ENCODE measurements at places on chromosomes 6 and 20.

DNA sequence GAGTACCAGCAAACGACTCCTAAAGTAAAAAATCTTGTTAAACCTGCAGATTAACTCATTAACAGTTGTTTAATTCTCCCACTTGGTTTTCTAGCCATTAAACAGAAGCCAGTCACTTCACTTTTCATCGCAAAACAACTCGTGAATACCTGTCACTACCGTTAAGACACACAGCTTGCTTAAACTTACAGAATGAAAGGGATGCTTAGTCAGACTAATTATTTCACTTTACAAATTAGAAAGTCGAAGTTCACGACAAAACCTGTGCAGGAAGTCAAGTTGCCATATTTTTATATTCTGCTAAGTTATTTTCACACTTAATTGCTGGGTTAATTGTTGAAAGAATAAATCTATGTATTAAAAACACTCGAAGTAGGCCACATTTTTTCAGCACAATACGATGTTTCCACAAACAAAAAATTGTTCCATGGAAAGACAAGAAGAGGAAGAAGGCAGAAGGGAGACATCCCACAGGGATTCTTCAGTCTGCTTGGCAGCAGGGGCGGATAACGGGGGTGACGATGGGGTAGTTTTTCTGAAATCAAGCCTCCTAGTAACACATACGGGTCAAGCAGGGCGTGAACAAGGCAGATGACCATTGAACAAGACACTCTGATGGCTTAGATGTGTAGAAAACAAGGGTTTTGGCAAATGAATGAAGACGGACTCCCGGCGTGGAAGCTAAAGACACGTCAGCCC lies 933 bp downstream of the SSR1 start:
- no peak for DNase-seq

GRCh38 chr20:53804920-53805894 lies 211.6 kb upstream of the ZNF217 start:
- no peak for DNase-seq

- no peak for DNase-seq
Measured at GRCh38 chr6:110671447-110671846, 143.8 kb downstream of the CDK19 start.

DNA sequence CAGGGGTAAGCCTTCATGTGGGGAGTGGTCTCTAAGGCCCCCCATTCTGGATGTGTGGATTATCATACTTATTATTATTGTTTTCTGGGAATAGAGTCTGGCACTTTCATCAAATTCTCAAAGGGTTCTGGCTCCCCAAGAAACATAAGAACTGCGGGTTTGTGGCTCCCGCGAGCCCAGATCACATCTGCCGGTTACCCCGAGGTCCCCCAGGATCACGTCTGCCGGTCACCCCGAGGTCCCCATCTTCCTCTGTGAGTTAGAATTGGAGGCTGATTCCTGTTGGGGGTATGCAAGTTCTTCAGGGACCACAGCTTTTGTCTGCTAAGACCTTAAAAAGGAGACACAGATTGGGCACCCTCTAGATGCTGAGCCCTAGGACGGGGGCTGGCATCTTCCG lies 116.7 kb upstream of the FRMD1 start:
- DNase-seq = no peak

- no peak for DNase-seq
Measured at GRCh38 chr6:3346476-3346875, 87.7 kb downstream of the PSMG4 start.

DNA sequence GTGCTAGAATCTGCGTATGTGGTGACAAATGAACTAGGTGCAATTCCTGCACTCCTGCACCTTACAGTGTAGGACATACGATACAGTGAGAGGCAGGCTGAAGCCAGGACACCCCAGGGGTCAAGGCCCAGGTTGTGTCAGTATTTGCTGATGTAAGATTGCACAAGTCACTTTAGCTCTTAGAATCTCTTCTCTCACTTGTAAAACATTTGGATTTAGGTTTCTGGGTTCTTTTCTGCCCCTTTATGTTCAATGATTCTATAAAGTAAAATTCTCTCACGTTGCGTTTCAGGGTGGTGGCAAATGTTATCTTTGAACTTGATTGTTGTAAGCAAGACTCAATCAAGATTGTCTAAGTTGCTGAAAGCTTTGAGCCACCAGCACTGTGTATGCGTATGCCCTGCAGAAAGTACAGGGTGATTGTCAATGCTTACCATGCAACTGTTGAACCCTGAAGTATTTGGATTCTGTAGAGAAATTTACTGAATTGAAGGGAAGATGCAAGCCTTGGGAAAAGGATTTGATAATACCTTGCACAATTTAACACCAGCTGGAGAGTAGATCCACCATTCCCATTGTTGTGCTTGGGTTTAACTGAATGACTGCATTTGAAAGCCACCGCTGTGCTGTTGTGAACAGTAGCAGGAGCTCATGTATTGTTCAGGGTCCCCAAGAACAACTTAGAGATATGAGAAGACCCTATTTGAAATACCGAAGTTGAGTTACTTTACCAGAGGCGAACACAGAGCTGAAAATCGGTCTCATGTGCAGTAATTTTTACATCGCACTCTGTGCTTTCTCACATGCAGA lies 106.1 kb upstream of the CITED2 start:
- DNase-seq = no peak

- DNase-seq = no peak
Measured at GRCh38 chr6:79798841-79799240, 148.5 kb downstream of the ELOVL4 start.

DNA sequence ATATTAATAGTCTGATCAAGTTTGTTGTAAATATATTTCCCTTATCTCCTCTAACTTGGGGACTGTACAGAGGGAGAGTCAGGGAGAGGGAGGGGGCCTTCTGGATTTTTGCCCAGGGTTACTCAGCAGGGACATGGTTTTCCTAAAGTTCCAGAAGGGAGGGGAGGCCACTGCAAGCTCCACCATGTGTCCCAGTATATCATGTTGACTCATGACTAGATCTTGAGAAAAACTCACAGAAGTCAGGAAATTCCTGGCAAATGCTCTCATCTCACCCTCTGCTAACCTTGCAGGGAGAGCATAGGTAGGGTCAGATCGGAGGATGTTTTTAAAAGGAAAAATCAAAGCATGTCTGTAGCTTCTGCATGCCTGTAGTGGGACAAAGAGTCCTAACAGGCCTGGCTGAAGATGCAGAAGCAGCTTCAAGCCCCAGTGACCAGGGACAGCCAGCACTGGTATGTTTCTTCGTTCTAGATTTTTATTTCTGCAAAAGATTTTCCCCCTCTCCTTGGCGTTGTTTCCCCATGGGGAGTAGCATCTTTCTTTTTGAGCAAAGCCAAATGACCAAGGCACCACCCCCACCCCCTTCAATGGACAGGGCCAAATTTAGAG lies 272.9 kb upstream of the SUPT3H start:
- no peak for DNase-seq

All from activated naive CD4-positive, alpha-beta T cell treated with anti-CD3 and anti-CD28 coated beads, Interleukin-2, amount 10 ng/mL, durations not matched to agents 7 days and 5 days (primary cell).